CD4-positive, alpha-beta T cell treated with Interleukin-17A for 1 hour (primary cell): ENCODE measurements at places on chromosomes 13 and 19.

DNA sequence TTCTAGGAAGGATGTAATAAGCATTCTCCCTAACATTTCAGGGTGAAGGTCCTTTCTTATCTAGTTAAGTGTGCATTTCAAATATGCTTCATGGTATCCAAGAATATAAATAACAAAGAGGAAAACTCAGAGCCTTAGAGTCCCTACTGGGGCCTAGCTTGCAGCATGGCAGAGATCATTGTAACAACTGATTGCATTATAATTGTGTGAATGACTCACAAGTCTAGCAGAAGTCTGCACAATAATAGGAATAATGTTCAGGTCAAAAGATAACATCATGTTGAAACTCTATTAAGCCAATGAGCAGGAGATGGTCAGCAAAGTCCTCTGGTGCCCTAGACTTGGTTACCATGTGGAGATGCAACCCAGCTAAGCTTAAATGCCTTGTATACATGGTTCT lies 3.4 kb downstream of the POSTN start:
- DNase-seq, result no peak

GRCh38 chr13:23480324-23480723 lies 46.8 kb upstream of the SACS start:
- no peak for DNase-seq

DNA sequence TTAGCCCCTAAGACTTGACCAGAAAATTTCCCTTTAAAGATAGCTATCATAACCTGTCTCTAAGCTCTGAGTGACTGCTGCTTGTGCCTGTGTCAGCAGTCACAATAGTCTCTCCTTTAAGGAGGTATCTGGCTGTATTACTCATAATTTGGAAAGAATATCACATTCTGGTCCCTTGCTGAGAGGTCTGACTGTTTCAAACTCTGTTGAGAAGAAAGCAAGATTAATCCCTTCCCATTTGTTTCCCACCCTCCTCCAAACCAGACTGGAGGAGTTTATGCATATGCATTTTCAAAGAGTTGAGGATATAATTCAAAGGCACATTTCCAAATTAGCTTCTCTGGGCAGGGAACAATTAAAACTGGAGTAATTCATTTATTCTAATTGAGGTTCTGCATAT lies 2.3 kb downstream of the HTR2A start:
- DNase-seq, result no peak

- DNase-seq, result no peak
Observed at GRCh38 chr13:48294653-48295052, 8.9 kb upstream of the RB1 start.

DNA sequence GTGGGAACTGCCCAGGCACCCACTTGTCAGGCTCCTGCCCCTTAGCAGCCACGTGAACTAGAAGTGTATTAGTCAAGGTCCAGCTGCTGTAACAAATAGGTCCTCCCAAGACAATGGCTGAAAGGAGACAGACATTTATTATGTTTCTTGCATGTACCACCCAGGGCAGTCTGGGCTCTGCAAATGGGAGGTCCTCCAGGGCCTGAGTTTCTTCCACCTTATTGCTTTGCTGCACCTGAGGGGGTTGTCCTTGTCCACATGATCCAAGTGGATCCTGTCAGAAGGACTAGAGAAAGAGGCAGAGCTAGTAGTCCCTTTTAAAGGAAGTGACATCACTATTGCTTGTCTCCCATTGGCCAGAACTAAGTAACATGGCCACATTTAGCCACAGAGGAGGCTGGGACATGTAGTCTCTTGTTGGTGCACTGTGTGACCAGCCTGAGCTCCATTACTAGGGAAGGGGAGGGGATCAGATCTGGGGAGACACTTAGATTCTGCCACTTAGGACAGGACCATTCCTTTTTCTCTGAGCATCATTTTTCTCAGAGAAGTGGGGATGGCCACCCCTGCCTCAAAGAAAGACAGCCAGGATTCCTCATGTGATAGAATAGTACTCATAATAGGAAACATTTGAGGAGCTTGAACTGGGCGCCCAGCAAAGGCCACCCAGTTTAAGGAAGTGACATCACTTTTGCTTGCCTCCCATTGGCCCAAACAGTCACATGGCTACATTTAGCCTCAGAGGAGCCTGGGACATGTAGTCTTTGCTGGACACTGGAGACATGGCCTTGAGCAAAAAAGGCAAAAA lies 15.1 kb downstream of the CC2D1A start:
- peak; percentile 46 for DNase-seq

DNA sequence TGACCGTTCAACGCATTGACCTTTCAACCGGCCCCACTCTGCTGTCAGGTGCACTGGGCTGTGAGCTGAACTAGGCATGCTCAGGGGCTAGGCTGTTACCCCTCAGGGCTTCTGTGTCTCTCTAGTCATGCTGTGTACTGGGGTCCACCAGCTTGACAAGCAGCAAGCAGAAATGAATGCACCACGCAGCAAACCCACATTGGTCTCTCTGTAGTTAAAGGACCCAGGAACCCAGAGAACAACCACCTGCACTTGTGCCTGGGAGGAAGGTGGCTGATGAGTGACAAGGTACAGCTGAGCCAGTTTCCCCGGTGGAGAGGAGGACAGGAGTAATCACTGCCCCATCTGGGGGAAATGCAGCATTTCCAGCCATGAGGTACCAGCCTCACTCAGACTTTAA lies 159.9 kb downstream of the USP12 start:
- no peak for DNase-seq

DNA sequence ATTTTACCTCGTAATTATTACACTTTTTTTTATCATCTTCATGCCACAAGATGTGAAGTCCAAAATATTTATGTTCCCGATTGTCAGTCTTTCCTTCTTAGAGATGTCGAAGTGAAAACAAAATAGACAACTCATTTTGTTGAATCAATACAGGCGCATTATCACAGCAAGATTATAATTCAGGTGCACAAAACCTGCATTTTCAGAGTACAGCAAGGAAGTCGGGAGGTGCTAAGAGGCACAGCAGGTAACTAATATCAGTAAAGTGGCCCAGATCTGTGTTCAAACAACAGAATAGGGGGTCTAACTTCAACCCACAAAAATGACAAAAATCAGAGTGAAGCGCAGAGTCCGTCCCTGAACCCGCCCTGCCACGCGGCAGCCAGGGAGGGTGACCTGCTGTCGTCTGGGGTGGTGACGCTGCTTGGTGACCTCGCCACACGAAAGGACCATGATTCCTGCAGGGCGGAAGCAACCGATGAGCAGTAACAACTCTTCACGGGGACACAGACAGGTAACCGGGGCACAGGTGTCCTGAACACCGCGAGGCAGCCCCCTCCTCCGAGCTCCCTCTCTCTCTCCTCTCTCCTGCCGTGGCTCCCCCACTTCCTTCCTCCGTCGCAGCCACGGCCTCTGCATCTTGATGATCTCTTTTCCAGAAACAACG lies 50.9 kb upstream of the SPACA7 start:
- no peak for DNase-seq

DNA sequence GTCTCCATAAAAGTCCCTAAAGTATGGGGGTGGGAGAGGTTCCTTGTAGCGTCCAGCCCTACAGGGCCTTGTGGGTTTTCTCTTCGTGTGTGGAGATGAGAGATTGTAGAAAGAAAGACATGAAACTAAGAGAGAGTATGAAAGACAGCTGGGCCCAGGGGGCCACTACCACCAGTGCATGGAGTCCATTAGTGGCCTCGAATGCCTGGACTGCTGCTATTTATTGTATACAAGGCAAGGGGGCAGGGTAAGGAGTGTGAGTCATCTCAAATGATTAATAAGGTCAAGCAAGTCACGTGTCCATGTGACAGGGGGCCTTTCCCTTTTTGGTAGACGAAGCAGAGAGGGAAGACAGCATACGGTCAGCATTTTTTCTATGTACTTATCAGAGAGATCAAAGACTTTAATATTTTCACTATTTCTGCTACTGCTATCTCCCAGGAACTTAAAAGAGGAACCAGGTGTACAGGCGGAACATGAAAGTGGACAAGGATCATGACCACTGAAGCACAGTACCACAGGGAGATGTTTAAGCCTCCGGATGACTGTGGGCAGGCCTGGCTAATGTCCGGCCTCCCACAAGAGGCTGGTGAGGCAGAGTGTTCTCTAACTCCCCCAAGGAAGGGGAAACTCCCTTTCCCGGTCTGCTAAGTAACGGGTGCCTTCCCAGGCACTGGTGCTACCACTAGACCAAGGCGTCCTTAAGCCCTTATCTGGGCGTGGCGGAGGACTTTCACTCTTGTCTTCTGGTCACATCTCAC lies 25.5 kb downstream of the FGF21 start:
- DNase-seq, result peak; percentile 15

DNA sequence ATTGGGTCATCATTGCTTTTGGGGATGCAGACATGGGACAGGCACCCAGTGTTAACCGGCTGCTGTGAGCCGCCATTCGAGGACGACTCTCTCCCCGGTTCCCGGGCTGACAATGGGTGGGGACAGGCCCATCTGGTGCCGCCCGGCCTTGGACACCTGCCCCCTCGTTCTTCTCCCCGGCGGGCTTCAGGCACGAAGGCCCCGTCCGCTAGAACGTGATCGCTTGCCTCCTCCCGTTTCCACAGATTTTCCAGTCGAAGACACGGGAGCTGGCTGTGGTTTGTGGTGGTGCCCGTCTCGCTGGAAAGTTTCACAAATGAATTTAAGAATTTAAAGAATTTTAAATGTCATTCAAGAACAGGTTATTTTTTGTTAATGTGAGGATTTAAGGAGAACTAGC lies 2.0 kb downstream of the PALM start:
- DNase-seq, result no peak

DNA sequence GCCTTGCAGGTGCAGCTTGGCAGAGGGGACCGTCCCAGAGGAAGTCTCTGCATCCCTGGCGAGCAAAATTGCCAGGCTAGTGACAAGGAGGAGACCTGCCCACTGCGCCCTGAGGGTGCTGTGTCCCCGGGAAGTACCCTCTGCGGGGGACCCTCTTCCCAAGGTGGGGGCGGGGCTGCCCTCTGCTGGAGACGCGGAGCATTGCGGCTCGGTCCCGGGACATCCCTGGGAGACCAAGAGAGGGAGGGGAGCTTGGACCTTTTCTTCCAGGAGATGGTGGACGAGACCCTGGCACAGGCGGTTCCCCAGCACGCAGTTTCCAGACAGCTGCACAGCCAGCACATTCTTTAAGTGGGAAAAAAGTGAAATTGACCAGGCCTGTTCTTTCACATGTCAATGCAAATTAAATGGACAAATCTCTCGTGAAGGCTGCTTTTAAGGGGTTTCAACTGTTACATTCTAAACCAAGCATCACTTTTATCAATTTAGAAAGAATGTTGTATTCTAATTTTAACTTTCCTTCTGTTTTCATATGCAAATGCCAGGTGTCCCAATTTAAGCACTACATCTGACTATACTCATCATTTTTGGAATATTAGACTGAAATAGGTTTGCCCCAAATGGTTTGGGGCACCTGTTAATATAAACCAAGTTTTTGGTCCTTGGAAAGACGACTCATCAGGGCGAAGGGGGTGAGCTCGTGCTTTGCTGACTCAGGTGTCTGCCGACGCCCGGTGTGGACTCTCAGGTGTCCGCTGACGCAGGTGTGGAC lies 60.7 kb downstream of the MCF2L start:
- DNase-seq, result peak; percentile 39

- DNase-seq, result no peak
Observed at GRCh38 chr13:45209229-45209628, 8.4 kb upstream of the KCTD4 start.

DNA sequence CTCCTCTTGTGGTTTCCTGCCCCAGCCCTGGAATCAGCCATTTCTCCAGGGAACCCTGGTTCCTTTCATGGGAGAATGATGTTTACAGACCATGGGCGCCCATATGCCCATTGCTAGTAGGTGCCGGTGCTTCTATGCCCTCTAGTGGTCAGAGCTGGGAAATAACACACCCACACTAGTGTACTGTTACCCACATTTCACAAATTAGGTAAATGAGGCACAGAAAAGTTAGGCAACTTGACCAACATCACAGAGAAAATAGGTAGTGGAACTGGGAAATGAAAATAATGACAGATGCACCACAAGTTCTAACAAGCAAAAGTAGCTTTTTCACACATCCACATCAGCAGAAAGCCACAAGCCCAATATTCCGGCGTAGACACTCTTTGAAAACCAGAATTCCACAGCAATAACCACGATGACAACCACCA lies 1.3 kb upstream of the CEACAM3 start:
- peak; percentile 72 for DNase-seq

DNA sequence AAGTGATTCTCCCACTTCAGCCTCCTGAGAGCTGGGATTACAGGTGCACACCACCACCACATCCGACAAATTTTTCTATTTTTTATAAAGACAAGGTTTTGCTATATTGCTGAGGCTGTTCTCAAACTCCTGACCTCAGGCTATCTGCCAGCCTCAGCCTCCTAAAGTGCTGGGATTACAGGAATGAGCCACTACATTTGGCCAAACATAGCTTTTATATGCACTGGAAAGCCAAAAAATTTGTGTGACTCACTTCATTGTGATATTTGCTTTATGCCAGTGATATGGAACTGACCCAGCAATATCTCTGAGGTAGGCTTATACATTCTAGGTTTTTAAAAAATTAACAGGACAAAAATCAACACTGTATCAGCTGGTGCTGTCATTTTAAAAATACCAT lies 26.8 kb upstream of the ACOD1 start:
- no peak for DNase-seq

GRCh38 chr19:43777163-43777695 lies 3.5 kb downstream of the KCNN4 start:
- peak; percentile 74 for DNase-seq

DNA sequence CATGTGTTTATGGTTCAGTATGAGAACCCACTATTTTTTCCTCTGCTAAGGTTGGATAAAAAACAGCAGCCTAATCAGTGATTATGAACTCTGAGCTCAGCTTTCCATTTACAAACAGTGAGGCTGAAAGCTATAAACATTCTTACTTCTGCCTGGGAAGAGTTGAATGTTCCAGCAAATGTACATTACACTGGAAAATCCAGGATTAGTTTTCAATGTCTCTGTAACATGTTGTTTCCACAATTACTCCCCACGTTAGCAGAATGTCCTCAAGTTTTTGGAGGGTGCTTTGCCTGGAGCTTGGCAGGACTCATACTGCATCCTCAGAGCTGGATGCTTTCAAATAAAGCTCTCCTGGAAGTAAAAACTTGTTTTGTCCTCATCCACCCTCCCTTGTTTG lies 150.4 kb downstream of the POSTN start:
- DNase-seq, result no peak

GRCh38 chr13:52428295-52428694 lies 22.1 kb downstream of the VPS36 start:
- DNase-seq, result no peak

DNA sequence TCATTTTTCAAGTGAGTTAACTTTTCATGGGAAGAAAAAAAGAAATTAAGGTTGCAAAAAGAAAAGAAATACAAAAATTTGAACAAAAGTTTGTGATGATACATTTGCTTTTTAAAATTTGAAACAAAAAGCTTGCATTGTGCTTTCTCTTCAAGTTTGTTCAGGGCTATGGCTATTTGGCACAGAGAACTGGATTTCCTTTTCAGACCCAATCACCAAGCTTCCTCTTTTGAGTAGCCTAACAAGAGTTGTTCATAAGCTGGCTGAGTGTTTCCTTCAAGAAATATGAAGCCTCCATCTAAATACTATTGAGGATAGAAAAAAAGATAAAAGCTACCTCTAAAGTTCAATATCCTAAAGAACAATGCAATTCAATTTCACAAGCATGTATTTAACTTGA lies 787.8 kb downstream of the LIG4 start:
- no peak for DNase-seq
